NCI-H748 treated with DMSO at 0.1 percent for 48 hours (cell line): ENCODE measurements at places on chromosomes 13 and 19.

- no peak for DNase-seq
These were observed 3.4 kb downstream of the SPRY2 start for GRCh38 chr13:80337288-80338081.

DNA sequence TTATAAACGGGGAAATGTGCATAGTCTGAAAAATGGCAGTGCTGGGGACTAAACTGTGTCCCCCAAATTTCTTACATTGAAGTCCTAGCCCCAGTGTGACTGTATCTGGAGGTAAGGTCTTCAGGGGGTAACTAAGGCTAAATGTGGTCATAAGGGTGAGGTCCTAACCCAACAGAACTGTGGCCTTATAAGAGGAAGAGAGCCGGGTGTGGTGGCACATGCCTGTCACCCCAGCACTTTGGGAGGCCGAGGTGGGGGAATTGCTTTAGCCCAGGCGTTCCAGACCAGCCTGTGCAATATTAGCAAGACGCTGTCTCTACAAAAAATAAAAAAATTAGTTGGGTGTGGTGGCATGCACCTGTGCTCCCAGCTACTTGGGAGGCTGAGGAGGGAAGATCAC, 17.8 kb downstream of the PROZ start:
- no peak for DNase-seq

DNA sequence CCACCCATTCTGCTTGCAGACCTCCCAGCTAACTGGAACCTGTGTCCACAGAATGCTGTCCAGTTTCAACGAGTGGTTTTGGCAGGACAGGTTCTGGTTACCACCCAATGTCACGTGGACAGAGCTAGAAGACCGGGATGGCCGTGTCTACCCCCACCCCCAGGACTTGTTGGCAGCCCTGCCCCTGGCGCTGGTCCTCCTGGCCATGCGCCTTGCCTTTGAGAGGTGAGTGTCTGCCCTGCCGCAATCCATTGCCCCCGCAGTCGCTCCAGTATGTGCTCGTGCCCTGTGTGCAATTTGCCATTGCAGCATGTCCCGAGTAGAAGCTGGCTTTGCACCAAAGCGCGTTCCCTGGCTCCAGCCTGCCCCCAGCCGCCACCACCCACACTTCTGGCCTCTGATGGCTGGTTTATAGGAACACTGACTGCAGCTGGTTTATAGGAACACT, 41.9 kb downstream of the CERS4 start:
- no peak for DNase-seq

- DNase-seq, result no peak
These were observed 12.2 kb downstream of the UPF1 start for GRCh38 chr19:18843960-18844359.
